ENCODE measurements at places on chromosomes 1 and 21.

- DNase-seq = no peak
Measured at GRCh38 chr1:192732787-192733186, 76.1 kb upstream of the RGS2 start.

DNA sequence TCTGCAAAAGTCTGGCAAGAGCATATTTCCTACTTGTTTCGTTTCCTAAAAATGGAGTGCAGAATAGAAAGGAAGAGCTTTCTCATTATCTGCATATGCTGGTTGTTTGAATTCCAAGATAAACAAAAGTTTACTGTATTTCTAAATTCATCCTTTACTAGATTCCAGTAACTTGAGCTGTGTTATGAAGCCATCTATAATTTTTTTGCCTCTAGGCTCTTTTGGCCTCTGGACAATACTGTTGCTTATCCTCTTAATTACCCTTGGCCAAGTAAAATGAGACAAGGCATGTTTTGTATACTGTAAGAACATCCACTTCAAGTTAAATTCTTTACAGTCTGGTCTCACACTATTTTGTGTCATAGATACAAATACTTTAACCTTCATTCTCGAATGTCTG, 45.6 kb upstream of the HFM1 start:
- DNase-seq = no peak

- no peak for DNase-seq
Measured at GRCh38 chr1:217911908-217912307, 280.8 kb downstream of the SPATA17 start.

DNA sequence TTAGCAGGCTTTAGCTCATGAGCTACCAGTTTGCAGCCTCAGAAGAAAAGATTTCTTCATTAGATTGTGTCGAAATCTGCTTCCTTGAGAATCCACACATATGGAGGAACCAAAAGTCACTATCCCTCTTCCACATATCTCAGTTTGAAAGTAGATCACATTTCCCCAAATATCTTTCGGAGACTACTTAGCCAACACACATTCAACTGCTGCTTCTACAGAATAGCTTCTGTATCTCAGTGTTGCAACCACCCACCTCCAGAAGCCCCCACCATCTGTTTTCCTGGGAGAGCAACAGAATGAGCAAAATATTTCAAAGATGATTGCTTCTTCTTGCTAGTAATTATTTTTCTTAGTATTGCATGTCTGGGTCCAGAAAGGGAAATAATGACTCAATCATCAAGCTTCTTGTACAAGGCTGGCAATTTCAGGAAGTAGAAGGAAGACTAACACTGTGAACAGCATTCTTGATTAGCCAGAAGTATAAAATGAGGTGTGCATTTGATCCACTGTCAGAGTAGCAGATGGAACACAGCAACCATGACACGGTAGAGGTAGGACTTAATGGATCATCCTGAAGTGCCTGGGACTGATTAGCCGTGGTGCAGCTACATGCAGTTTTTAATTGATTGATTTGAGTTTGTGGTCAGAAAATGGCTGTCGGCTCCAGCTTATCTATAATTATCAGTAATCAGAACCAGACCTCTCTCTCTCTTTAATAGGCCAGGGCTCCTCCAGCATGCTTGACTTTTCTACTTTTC, 24.9 kb downstream of the ZC3H11B start:
- DNase-seq = no peak

DNA sequence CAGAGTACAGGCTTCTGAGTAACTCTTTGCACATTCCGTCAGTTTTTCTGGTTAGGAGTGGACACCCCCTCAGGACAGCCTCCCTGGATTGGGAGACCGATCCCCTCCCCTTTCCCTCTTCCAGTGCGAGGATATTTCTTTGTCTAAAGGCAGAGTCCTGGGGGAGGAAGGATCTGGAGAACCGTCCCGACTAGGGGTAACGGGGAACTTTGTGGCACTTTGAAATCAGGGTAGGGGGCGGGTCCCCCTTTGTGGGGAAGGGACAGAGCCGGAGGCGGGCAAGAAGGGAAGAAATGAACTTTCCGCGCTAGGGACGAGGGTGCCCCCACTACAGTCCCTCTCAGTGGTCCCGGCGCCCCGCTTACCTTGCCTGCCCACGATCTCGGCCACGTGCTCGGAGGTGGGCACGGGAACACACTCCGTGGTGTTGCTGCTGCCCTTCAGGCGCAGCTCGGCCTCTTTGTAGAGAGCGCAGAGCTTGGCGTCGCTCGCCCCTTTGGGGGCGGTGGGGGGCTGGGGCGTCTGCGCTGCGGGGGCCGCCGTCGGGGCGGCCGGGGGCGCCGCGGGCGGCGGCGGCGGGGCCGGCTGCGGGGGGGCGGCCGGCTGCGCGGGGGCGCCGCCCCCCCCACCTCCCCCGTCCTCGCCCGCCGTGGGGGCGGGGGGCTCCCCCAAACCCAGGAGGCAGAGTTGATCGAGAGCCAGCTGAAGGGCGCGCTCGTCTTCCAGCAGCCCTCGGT, 917 bp downstream of the MEX3A start:
- no peak for DNase-seq

- no peak for DNase-seq
Measured at GRCh38 chr21:42913476-42913875, 12.0 kb downstream of the ERVH48-1 start.

DNA sequence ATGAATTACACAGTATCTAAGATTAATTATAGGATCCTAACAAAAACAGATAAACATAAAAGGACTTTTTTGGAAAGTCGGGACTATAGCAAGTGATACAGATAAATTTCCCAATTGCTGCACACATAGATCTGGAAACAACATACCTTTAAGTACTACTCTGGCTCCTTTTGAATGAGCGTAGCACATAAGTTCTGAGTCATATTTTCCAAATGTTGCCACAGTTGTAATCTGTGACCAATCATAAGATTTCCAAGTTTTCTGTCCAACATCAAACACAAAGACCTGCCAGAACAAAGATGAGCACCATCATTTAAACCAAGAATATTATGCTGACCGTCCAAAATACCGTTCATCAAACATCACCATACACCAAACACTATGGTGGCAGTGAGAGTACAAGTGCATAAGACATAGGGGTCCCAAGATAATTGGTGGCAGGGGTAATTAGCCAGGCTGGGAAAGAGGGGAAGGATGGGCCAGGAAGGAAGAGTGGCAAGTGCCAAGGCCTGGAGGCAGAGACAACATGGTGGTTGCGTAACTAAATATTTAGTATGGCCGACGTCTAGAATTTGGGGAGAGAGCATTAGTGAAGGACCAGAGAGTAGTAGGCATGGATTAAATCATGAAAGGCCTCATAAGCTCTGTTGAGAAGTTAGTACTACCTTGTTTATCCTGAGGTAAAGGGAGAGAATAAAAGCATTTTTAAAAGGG, 3.6 kb downstream of the CTBS start:
- no peak for DNase-seq

DNA sequence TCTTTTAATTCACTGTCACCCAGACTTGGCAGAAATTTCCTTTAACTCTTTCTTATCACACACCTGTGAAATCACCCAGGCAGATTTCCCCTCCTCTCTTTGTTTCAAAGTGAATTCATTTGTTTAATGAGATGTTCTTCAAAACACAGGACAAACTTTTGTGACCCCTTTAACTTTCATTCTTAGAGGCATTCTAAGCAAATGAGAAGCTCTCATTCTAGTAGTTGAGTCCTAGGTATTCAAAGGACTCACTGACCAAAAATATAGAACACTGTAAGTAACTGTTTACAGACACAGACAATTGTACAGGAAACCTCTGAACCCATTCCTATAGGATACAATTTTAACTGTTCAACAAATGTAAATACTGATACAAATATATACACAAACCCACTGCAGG, 16.9 kb downstream of the LRRC8C start:
- DNase-seq = no peak

All from activated naive CD4-positive, alpha-beta T cell (primary cell).